ENCODE measurements at places on chromosomes 3 and 15. TPM values are rescaled to one million over a fixed set of nuclear protein-coding genes. Genes with fewer than 3 reads are reported as not detected.

- no peaks in the 10 kb centered on the region for H3K36me3 ChIP-seq
- DNase-seq, result no peak
- H3K27me3 ChIP-seq, result no peaks in the 10 kb centered on the region
- H3K4me3 ChIP-seq, result no peak overlapping the region
- H3K27ac ChIP-seq, result no peak overlapping the region
These were observed 22.1 kb downstream of the ST8SIA2 start for GRCh38 chr15:92415639-92416297.

GRCh38 chr3:126509597-126510307 is 7.8 kb downstream of the UROC1 start:
- no peaks in the 10 kb centered on the region for H3K27me3 ChIP-seq
- DNase-seq, result no peak
- no peaks in the 10 kb centered on the region for H3K4me1 ChIP-seq
- H3K27ac ChIP-seq, result no peak overlapping the region
- H3K36me3 ChIP-seq, result no peaks in the 10 kb centered on the region

GRCh38 chr15:37252530-37252929 is 152.2 kb upstream of the MEIS2 start:
- H3K27me3 ChIP-seq, result no peaks in the 10 kb centered on the region
- H3K36me3 ChIP-seq, result no peaks in the 10 kb centered on the region
- H3K27ac ChIP-seq, result no peak overlapping the region
- no peaks in the 10 kb centered on the region for H3K4me1 ChIP-seq
- H3K4me3 ChIP-seq, result no peak overlapping the region
- no peak for DNase-seq

- no peaks in the 10 kb centered on the region for H3K4me1 ChIP-seq
- no peaks in the 10 kb centered on the region for H3K27me3 ChIP-seq
- no peaks in the 10 kb centered on the region for H3K36me3 ChIP-seq
- DNase-seq, result no peak
These were observed 16.0 kb upstream of the STAC start for GRCh38 chr3:36364260-36364659.

DNA sequence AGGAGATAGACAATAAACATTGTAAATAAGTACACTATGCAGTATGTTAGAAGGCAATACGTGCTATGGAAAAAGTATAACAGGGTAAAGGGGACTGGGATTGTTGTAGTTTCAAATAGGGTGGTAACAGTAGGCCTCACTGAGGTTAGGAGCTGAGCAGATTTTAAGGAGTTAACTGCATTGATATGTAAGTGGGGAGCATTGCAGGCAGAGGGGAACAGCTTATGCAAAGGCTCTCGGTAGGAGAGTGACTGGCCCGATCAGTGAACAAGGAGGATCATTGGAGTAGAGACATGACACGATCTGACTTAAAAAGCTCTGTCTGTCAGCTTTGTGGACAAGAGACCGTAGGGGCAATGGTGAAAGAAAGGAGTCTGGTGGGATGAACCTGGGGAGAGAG is 46.8 kb downstream of the PCCB start:
- no peaks in the 10 kb centered on the region for H3K4me1 ChIP-seq
- H3K27me3 ChIP-seq, result no peaks in the 10 kb centered on the region
- DNase-seq, result no peak
- no peak overlapping the region for H3K4me3 ChIP-seq
- H3K27ac ChIP-seq, result no peak overlapping the region

DNA sequence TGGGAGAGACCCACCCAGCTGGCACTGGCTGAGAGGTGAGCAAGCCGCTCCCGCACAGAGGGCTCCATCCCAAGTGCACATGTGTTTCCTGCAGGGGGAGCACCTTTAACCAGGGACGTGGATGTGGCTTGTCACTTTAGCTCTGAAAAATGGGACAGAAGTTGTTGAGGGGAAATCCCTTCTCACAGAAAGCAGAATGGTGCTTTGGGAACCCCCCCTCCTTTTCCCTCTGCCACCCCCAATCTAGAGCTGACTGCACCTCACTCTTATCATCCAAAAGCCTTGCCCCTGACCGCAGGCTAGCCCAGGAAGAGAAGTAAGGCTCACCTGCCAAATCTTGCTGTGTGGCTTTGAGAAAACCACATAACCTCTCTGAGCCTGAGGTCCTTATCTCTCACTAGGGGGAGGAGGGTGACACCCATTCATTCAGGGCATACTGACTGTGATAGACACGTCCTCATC is 77.9 kb downstream of the RPN1 start:
- no peak overlapping the region for H3K4me3 ChIP-seq
- H3K4me1 ChIP-seq, result peaks cover 4% of the 10 kb centered on the region
- H3K27me3 ChIP-seq, result no peaks in the 10 kb centered on the region
- H3K27ac ChIP-seq, result no peak overlapping the region

DNA sequence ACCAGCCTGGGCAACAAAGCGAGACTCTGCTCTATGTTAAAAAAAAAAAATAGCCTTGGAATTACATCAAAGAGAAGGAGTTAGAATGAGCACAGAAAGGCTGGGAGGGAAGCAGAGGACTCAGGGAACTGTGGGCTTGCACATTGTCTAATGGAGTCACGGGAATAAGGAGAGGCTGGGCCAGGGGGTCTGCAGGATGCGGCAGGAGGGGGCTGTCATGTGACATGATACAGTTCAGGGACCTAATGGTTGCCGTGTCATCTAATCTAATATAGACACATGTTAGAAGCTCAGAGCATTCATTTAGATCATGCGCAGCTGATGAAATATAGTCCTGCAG is 32.5 kb downstream of the GRK7 start:
- DNase-seq, result no peak
- H3K27ac ChIP-seq, result no peak overlapping the region
- H3K4me1 ChIP-seq, result peaks cover 4% of the 10 kb centered on the region
- H3K27me3 ChIP-seq, result no peaks in the 10 kb centered on the region

- H3K27ac ChIP-seq, result peak overlapping the region; percentile 57
- peaks cover 7% of the 10 kb centered on the region for H3K4me1 ChIP-seq
- H3K36me3 ChIP-seq, result no peaks in the 10 kb centered on the region
- peak overlapping the region; percentile 53 for H3K4me3 ChIP-seq
These were observed 224.1 kb upstream of the IL12A start for GRCh38 chr3:159764490-159765029.

Gene PTH1R
- 101 TPM for total RNA-seq

Gene TMEM40
- 4.0 TPM for total RNA-seq

Gene PRR20G
- total RNA-seq, result not detected
